ENCODE measurements at places on chromosomes 13 and 19. TPM values are rescaled to one million over a fixed set of nuclear protein-coding genes. Genes with fewer than 3 reads are reported as not detected.

GRCh38 chr13:106587787-106588186, 19.9 kb upstream of the ARGLU1 start:
- H3K36me3 ChIP-seq: no peaks in the 10 kb centered on the region
- no peaks in the 10 kb centered on the region for H3K27me3 ChIP-seq
- no peak overlapping the region for H3K27ac ChIP-seq
- H3K4me1 ChIP-seq: no peaks in the 10 kb centered on the region
- no peak overlapping the region for H3K4me3 ChIP-seq

DNA sequence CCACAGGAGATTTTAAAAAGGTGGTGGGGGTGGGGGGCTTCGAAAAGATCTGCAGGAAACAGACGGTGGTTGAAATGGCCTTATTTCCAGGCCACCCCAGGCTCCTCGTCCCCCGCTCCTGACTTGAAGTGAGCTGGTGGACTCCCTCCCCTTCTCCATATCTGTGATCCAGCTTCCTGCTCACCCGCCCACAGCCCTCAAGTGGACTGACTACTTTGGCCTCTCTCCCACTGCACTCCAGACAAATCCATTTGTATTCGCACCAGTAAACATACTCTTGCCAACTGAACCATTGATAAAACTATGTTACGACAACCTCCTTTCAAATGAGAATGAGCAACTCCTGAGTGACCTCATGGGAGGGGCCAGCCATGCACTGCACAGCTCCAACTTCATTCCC, 259.5 kb downstream of the COL4A1 start:
- no peaks in the 10 kb centered on the region for H3K36me3 ChIP-seq
- H3K4me3 ChIP-seq: no peak overlapping the region

- no peak overlapping the region for H3K4me3 ChIP-seq
- peaks cover 3% of the 10 kb centered on the region for H3K27me3 ChIP-seq
- peaks cover 13% of the 10 kb centered on the region for H3K4me1 ChIP-seq
- no peaks in the 10 kb centered on the region for H3K36me3 ChIP-seq
- DNase-seq: no peak
- H3K27ac ChIP-seq: no peak overlapping the region
Observed at GRCh38 chr19:7815325-7815724, 14.7 kb upstream of the EVI5L start.

DNA sequence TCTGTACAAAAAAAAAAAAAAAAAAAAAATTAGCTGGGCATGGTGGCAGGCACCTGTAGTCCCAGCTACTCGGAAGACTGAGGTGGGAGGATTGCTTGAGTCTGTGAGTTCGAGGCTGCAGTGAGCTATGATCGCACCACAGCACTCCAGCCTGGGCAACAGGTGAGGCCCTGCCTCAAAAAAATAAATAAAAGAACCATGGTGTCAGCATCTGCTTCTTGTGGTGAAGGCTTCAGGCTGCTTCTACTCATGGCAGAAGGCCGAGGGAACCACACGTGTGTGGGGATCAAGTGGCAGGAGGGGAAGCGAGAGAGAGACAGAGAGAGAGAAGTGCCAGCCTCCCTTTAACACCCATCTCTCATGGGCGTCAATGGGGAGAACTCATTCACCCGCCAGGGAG, 13.5 kb downstream of the BCL3 start:
- H3K4me1 ChIP-seq: peaks cover 15% of the 10 kb centered on the region
- H3K27me3 ChIP-seq: no peaks in the 10 kb centered on the region
- H3K4me3 ChIP-seq: no peak overlapping the region
- no peak overlapping the region for H3K27ac ChIP-seq
- no peak for DNase-seq
- H3K36me3 ChIP-seq: no peaks in the 10 kb centered on the region

DNA sequence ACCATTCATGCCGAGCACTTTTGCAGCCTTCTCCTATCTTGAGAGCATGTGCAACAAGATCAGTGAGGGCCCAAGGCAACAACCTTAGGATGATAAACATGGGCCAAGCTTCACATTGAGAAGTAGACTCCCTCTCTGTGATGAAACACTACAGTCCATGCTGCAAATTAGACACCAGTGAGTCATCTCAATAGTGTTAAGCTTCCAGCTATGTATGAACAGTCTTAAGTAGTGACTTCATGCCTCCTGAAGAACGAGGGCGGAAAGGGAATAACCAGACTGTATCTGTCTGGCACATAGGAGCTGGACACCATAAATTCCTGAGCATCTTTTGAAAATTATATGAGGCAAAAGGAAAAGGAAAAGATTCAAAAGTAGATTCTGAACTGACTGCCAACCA, 309.9 kb upstream of the SLITRK1 start:
- H3K4me1 ChIP-seq: no peaks in the 10 kb centered on the region
- no peak overlapping the region for H3K27ac ChIP-seq
- H3K36me3 ChIP-seq: no peaks in the 10 kb centered on the region
- DNase-seq: no peak
- no peaks in the 10 kb centered on the region for H3K27me3 ChIP-seq

DNA sequence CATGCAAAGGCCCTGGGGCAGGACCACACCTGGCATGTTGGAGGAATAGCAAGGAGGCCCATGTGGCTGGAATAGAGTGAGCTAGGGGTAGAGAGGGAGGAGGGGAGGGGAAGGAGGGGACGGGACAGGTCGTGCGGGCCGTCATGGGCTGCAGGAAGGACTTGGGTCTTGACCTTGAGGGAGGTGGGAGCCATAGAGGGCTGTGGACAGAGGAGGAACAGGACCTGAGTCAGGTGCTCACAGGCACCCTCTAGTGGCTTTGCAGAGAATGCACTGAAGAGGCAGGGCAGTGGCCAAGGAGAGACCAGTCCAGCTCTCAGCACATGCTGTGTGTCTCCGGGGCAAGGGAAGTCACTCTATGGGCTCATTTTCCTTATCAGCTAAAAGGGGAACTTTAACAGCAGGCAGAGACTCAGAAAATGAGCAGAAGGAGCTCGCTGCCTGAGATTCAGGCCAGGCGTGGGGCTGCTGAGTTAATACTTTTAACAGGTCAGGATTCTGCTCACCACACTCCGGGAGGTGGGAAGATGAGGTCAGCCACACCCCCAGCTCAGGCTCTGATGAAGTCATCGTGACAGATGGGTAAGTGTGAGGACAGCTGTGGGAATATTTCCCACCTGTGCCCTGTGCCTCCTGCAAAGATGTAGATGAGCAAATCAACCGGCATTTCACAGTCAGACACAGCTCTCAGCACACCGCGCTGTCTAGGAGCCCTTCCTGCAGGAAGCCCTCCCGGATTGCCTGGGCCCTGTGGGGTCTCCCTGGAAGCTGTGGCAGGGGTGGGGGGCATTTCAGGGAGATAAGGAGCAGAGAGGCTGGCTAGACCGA, 6.0 kb upstream of the TNFAIP8L1 start:
- peak overlapping the region; percentile 2 for H3K27ac ChIP-seq
- H3K4me3 ChIP-seq: no peak overlapping the region

GRCh38 chr13:53921473-53921872, 892.9 kb downstream of the OLFM4 start:
- H3K36me3 ChIP-seq: no peaks in the 10 kb centered on the region
- H3K27ac ChIP-seq: no peak overlapping the region

GRCh38 chr19:18437491-18438330, at the start of gene ISYNA1:
TSS of gene ISYNA1 (minus strand) at chr19:18438133. CDS start at chr19:18437979, 154 bp downstream.
- no peaks in the 10 kb centered on the region for H3K27me3 ChIP-seq
- peaks cover 27% of the 10 kb centered on the region for H3K4me1 ChIP-seq
- H3K36me3 ChIP-seq: no peaks in the 10 kb centered on the region
- peak; percentile 85 for DNase-seq

DNA sequence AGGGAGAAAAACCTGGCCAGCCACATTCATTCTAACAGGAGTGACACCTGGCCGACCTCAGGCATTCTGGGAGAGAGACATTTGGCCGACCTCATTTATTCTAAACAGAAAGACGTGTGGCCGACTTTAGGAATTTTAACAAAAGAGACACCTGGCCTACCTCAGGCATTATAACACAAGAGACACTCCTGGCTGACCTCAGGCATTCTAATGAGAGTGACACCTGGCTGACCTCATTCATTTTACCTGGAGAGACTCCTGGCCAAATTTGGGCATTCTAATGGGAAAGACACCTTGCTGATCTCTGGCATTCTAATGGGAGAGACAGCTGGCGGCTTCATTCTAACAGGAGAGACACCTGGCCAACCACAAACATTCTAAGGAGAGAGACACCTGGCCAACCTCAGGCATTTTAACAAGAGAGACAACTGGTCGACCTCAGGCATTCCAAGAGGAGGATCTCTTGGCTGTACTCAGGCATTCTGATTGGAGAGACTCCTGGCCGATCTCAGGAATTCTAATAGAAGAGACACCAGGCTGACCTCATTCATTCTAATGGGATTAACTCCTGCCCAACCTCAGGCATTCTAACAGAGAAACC, 1353.9 kb downstream of the UQCRFS1 start:
- no peak for DNase-seq
- no peaks in the 10 kb centered on the region for H3K36me3 ChIP-seq
- no peak overlapping the region for H3K27ac ChIP-seq
- H3K4me3 ChIP-seq: no peak overlapping the region
- no peaks in the 10 kb centered on the region for H3K4me1 ChIP-seq
- H3K27me3 ChIP-seq: no peaks in the 10 kb centered on the region

DNA sequence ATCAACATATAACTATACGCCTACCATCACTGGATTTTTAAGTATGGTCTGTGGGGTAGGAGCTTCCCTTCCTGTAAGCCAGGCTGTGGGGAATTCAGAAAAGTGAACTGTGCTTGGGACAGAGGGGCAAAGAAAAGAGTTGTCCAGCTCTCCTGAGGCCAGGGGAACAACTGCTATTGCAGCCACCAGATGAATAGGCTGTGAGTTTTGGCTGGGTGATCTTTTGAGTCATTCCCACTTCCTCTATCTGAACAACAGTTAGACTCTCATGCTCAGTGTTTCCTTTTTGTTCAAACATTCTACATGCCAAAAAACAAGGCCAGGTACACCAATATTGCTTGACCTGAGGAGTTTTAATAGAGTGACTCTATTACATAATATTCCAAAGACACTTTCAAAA, 426.2 kb upstream of the DACH1 start:
- H3K27ac ChIP-seq: no peak overlapping the region
- no peaks in the 10 kb centered on the region for H3K36me3 ChIP-seq
- H3K4me3 ChIP-seq: no peak overlapping the region
- H3K4me1 ChIP-seq: no peaks in the 10 kb centered on the region

GRCh38 chr19:35760711-35761349, 2.9 kb downstream of the PROSER3 start:
- DNase-seq: no peak
- H3K27me3 ChIP-seq: no peaks in the 10 kb centered on the region
- H3K4me3 ChIP-seq: no peak overlapping the region
- peaks cover 5% of the 10 kb centered on the region for H3K36me3 ChIP-seq

- H3K27ac ChIP-seq: no peak overlapping the region
- DNase-seq: no peak
- H3K36me3 ChIP-seq: no peaks in the 10 kb centered on the region
- no peaks in the 10 kb centered on the region for H3K4me1 ChIP-seq
- no peak overlapping the region for H3K4me3 ChIP-seq
Observed at GRCh38 chr13:105063676-105064075, 1471.8 kb downstream of the EFNB2 start.

DNA sequence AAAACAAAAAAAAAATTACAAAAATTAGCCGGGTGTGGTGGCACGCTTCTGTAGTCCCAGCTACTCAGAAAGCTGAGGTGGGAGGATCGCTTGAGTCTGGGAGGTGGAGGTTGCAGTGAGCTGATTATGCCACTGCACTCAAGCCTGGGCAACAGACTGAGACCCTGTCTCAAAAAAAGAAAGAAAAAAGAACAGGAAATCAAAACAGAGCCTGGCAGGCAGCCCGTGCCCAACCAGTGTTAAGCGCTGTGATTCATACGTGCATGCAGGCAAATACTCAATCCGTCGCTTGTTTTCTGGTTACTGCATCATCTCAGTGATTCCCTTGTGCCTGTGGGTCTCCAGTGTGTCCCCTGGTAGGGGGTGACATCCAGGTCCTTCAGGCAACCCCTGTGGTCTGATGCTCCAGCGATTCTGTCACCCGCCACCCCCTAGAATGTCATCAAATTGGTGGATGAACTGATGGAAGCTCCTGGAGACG, 18.1 kb downstream of the DDX39A start:
- H3K36me3 ChIP-seq: peaks cover 50% of the 10 kb centered on the region
- no peak overlapping the region for H3K4me3 ChIP-seq
- no peaks in the 10 kb centered on the region for H3K27me3 ChIP-seq
- no peak for DNase-seq
- peaks cover 14% of the 10 kb centered on the region for H3K4me1 ChIP-seq

DNA sequence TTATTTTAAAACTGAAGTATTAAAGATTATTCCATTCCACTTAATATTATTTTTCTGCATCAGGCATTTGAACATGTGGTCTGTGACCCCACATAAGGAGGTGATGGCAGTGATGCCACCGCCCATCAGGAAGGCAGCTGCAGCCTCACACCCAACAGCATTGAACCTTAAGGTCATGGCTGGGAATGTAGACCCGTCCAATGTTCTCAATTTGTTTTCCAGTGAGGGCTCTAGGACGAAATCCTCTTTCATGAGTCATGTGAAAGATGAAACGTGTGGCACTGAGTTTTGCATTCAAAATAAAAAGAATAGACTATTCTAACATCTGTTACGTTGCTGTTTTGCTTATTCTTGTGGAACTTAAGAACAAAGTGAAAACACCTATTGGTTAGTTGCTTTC, 74.5 kb upstream of the ANKRD10 start:
- DNase-seq: no peak
- H3K27me3 ChIP-seq: peaks cover 2% of the 10 kb centered on the region
- no peak overlapping the region for H3K27ac ChIP-seq
- H3K36me3 ChIP-seq: no peaks in the 10 kb centered on the region

DNA sequence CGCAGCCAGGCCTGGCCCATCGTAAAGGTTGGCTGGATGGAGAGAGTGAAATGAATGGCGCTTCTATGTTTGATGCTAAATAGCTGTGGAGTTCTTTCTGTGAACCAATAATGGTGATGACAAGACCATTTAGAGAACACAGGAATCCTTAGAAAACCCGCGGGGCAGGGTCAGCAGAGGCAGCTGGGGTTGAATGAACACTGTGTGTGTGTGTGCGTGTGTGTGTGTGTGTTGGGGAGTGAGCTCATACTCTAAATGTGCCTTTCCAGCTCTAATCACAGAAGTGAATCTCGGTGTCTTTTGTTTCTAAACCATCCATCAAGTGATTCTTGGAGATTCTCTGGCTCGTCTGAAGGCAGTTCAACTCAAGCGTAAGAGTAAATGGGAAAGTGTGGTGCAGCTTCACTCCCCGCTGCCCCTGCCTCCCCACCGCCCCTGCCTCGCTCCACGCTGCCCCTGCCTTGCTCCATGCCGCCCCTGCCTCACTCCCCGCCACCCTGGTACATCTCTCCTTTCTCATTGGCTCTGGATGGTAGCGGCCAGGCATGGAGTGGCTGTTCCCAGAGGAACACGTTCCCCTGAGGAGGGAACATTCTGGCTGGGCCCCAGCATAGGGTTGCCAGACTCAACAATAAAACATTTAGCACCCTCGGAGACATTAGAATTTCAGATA, 21.2 kb downstream of the TMPRSS9 start:
- no peaks in the 10 kb centered on the region for H3K36me3 ChIP-seq
- H3K4me3 ChIP-seq: no peak overlapping the region
- no peak for DNase-seq

CEACAM7 gene
- polyA plus RNA-seq: not detected

ZNF790 gene
- 6.8 TPM for polyA plus RNA-seq

OR10H1 gene
- not detected for polyA plus RNA-seq

THSD8 gene
- not detected for polyA plus RNA-seq

HIF3A gene
- not detected for polyA plus RNA-seq

PODNL1 gene
- not detected for polyA plus RNA-seq

ZNF260 gene
- 7.1 TPM for polyA plus RNA-seq

SLC25A42 gene
- 19.3 TPM for polyA plus RNA-seq

FFAR1 gene
- not detected for polyA plus RNA-seq

MUC16 gene
- polyA plus RNA-seq: 0.02 TPM

PBX4 gene
- 8.3 TPM for polyA plus RNA-seq
